Fibroblast of skin of back (primary cell): ENCODE measurements at places on chromosomes 6 and 20.
A peak's percentile ranks its signal among the peaks of the same experiment; 100 is the strongest.

GRCh38 chr6:284486-284885 lies 7.8 kb upstream of the DUSP22 start:
- no peak for DNase-seq

GRCh38 chr6:3898265-3898994 lies 49.3 kb downstream of the FAM50B start:
- DNase-seq = peak; percentile 35

DNA sequence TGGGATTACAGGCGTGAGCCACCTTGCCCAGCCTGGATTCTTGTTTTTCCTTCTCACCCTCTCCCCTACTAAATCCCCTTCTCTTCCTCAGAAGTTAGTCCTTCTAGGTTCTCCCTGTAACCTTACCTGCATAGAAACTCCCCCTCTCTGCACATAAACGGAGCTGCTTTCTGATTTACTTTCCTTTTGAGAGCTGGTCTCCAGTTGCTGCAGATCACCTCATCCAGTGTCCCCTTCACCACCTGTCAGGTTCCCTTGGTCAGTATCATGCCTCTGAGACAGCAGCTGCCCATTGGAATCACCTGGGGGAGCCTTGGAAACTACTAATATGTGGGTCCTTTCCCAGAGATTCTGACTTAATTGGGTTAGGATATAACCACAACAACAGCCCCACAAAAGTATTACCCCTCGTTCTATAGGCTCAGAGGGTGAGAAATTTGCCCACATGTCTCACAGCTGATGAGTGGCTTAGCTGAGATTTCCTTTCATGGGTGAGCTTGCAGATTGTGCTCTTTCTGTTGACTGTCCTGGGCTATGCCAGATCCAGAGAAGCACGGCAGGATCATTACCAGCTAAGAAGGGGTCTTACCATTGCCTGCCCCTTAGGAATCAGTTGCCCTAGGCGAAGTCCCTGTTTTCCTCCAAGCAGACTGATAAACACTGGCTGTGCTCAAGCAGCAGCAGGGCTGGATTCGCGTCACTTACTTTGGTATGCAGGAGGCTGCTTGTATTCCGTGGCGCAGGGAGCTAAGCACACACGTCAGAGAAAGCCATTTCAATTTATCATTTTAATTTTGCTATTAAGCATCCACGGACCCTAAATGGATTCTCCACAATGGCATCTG lies 51.3 kb downstream of the AKAP12 start:
- peak; percentile 72 for DNase-seq

DNA sequence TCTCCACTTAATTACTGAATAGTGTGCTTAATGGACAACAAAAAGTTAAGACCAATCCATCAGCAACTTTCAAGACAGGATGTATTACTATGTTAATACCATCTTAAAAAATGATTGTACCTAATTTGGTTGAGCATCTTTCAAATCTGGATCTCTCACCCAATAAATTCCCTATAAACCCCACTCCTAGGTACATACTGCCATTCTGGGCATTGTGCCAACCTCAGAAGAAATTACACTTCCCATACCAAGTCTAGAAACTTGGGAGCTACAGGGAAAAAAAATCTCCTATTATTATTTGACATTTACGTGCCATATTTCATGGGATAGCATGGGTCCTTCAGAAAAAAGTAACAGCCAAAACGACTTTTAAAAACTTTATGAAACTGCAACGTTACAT lies 5.1 kb downstream of the SYNCRIP start:
- no peak for DNase-seq

GRCh38 chr6:167670938-167671338 lies 155.8 kb upstream of the AFDN start:
- DNase-seq = no peak

- no peak for DNase-seq
These were observed 30.0 kb upstream of the SMIM29 start for GRCh38 chr6:34278833-34279232.

GRCh38 chr20:53941680-53942471 lies 128.5 kb downstream of the BCAS1 start:
- DNase-seq = no peak

DNA sequence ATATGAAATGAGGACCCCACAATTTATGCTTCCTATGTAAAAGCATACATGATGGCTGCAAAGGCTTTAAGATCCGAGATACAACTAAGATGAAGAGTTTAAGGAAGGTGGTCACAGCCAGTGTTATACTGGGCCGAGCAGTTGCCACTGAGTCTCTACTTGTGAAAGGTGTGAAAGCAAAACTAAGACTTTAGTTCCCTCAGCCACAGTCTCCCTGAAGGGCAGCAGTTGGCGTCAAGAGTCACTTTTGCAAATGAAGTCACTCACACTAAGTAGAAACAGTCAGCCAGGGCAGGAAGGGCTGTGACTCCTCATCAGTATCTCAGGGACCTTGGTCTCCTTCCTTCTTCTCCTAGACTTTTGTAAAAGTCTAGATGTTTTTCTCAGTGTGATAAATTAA lies 191.6 kb upstream of the MCHR2 start:
- no peak for DNase-seq

- no peak for DNase-seq
These were observed 80.9 kb upstream of the PLN start for GRCh38 chr6:118467181-118467580.

GRCh38 chr6:68726337-68726736 lies 91.3 kb downstream of the ADGRB3 start:
- no peak for DNase-seq

DNA sequence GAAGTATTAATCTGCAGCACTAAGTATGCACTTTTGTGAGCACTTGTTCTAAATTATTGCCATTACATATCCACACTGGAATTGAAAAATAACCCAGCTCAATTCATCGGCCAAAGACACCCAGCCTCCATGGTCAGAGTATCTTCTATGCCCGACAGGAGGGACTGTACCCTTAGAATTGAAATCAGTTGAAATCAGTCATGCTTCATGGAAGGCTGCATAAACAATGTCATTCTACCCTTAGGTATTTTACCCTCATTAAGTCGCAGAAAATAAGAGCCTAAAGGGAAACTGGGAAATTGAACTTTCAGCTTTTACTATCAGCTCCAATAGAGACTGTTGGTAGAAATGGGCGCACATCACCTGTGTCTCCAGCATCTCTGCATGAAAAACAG lies 2.9 kb upstream of the RAMACL start:
- DNase-seq = no peak

GRCh38 chr6:129776542-129777330 lies 66.8 kb upstream of the ARHGAP18 start:
- DNase-seq = no peak
